ENCODE measurements at places on chromosomes 5 and 9. TPM values are rescaled to one million over a fixed set of nuclear protein-coding genes. Genes with fewer than 3 reads are reported as not detected.

JMY gene
- 16.5 TPM for total RNA-seq

ABLIM3 gene
- 5.3 TPM for total RNA-seq

TMEM38B gene
- 11.7 TPM for total RNA-seq

LCN12 gene
- 1.8 TPM for total RNA-seq

PCSK1 gene
- total RNA-seq, result 6.6 TPM

PAPPA gene
- 0.70 TPM for total RNA-seq

NMUR2 gene
- total RNA-seq, result not detected

FOXD4L4 gene
- total RNA-seq, result 0.67 TPM

AMBP gene
- 4.4 TPM for total RNA-seq

LECT2 gene
- total RNA-seq, result not detected

ADAM19 gene
- 6.3 TPM for total RNA-seq

SLC6A7 gene
- 41.6 TPM for total RNA-seq

SMARCA2 gene
- 126 TPM for total RNA-seq

Data from Peyer's patch (tissue), 4 donors.